ENCODE measurements at places on chromosomes 7 and 10.

GRCh38 chr7:39888171-39888853 lies 61.7 kb upstream of the CDK13 start:
- no peak for DNase-seq

- no peak for DNase-seq
Measured at GRCh38 chr7:16404636-16405035, 16.7 kb downstream of the CRPPA start.

DNA sequence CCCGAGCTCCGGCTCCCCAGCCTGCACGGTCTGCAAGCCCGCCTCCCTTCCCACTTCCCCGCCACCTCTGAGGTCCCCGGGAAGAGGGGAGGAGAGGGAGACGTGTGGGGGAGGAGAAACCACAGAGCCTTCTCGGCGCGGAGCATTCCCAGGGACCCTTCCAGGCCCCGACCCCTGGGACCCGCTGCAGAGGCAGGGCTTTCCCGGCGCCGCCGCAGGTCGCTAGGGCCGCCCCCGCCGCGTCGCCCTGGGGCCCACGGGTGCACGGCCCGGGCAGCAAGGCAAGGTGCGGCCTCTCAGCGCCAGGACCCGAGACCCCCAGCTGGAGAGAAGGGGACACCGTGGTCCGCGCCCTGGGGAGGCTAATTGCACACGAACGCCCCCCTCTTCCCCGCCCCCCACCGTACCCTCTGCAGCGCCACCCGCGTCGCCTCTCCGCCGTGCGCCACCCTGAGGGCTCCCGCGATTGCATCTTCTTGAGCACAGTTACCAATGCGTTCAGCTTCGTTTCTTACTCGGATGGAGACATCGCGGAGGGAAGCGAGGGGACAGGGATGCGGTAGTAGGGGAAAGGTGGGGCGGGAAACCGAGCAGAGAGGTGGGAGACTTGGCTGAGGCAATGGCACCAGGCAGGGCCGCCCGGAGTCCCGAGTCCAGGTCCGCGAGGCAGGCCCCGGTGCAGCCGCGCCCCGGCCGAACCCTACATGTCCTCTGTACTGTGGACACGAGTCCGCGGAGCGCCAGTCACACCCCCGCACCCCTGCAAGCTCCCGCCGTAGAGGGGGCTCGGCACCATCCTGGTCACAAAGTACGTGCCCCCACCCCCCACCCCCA lies 28.9 kb downstream of the SKIDA1 start:
- DNase-seq, result peak; percentile 84

DNA sequence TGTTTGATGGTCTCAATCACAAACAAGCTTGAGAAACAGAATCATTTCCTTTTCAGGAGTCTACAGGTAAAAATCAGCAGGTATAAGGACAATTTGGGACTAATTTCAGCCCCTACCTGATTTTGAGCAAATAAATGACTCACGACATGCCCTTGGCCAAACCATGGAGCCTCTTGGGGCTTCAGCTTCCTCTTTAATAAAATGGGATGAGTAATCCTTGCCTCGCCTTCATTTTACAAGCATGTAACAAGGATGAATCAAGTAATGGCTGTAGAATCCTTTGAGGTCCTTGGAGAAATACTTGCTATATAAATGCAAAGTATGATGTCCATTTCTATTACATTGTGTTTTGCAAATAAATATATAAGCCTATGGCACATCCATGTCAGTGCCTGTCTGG lies 212.8 kb upstream of the PODXL start:
- no peak for DNase-seq

GRCh38 chr10:6929148-6929830 lies 349.2 kb upstream of the PRKCQ start:
- DNase-seq, result no peak

GRCh38 chr7:157703131-157703530 lies 366.3 kb downstream of the DNAJB6 start:
- no peak for DNase-seq

DNA sequence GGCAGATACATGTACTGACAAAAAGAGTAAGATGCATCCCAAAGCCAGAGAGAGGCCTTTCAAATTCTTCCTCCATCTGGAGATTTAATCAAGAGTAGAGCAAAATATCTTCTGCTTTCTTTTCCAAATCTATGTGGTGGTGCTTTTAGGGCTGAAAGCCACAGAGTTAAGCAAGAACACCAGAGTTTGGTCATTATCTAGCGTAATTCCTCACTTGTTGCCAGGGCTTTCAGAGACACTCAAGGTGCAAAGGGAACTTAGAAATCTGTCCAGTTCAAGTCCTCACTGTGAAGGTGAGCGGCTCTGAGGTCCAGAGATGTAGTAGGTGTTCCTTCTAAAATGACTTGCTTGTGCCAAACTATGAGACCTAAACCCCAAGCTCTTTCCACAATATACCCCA lies 10.9 kb upstream of the NFE2L3 start:
- DNase-seq, result no peak

- DNase-seq, result no peak
Measured at GRCh38 chr7:17150018-17150417, 148.4 kb upstream of the AHR start.

GRCh38 chr10:73969224-73969841 lies 28.6 kb upstream of the VCL start:
- DNase-seq, result no peak

Data from HuH-7 (cell line).